Cardiac atrium fibroblast (primary cell): ENCODE measurements at places on chromosomes 1 and 21. TPM values are rescaled to one million over a fixed set of nuclear protein-coding genes. Genes with fewer than 3 reads are reported as not detected.

Gene KLF17
- under 0.01 and 0.16 TPM in 2 replicates for total RNA-seq

Gene VHLL
- not detected in 2 replicates for total RNA-seq

Gene SPRR1A
- not detected in 2 replicates for total RNA-seq

Gene SELL
- total RNA-seq, result under 0.01 and 0.81 TPM in 2 replicates

Gene GUCA2A
- total RNA-seq, result not detected in 2 replicates

Gene SH2D2A
- 0.18 TPM in 1 of 2 replicates, not detected in the other for total RNA-seq

Gene RXFP4
- total RNA-seq, result not detected in 2 replicates
